Stimulated activated CD8-positive, alpha-beta memory T cell treated with anti-CD3 and anti-CD28 coated beads, Interleukin-2, amount 100 ng/mL, for 1 hour (primary cell): ENCODE measurements at places on chromosomes 5 and 9.
A peak's percentile ranks its signal among the peaks of the same experiment; 100 is the strongest.

DNA sequence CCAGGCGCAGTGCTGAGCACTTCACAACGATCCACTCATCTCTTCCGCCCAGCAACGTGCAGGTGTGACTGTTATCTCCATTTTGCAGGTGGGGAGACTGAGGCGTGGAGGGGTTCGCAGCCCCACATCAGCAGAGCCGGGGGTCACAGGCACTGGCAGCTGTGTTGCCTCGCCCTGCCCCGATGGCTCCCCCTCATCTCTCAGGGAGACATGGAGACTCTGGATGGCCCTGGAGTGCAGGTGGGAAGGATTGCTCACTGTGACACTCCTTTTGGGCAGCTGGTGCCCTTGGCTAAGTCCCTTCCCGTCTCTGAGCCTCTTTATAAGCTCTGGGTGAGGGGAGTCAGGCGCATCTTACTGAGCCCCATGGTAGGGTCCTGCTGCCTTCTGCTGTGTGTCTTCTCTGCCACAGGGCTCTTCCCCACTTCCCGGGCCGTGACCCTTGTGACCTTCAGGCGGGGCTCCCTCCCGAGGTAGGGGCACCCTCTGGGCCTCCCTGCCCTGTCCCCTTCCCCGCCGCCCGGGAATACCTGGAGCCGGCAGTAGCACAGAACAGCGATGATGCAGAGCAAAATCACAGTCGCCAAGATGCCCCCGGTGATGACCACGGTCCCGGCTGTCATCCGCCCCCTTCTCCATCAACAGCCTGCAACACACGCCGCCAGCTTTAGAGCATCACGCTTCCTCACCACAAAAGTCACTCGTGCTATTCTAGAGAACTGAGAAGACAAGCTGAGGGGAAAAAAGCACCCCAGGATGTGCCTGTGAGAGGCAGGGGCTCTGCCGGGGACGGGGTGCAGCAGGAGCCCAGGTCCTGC, 29.4 kb downstream of the FAM163B start:
- no peak for DNase-seq

DNA sequence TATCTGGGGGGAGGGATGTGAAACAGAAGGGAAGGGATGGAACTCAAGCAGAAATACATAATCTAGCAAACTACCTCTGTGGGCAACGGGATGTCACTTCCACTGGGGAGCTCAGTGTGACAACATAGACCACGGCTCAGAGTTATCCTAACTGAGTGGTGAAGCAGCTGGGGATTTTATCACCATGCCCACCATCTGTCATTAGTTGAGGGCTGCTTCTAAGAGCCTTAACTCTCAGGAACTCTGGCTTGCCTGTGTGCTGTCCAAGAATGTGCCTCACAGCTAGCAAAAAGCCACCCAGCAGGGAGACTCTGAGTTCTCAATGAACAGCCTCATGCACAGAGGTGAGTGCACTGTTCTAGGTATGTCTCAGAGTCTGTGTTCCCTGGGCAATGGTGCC, 90.6 kb upstream of the CXCL14 start:
- DNase-seq, result no peak

DNA sequence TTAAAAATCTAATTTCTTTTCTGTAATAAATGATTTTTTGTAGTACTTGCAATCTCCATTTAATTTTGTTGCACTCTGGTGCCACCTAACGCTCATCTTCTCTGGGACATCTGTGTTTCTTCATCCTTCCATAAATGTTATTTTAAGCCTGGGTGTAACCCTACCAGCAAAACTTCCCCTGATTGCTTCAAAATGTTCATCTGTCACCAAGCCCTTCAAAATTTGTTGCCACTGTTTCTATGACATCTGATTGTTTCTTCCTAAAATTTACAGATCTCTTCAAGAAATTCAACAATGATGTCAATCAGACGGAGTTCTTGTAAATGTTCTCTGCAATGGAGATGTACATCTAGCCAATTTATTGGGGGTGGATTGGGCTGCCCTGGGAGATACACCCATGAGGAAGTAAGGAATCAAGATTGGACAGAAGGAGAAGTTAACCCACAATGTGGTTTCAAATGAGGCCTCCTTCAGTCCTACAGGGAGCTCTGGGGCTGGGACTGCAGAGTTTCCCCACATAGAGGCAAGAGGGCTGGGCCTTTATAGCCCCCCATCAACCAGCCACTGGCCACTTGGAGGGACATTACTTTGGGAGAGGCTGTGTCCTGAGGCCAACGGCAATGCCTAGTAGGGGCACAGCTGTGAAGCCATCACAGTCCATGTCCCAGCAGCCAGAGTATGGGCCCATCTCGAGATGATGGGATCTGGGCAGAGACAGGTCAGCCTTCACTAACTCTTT, 23.3 kb downstream of the MCTP1 start:
- no peak for DNase-seq

GRCh38 chr9:134049236-134049635, 18.6 kb downstream of the BRD3 start:
- DNase-seq, result no peak

DNA sequence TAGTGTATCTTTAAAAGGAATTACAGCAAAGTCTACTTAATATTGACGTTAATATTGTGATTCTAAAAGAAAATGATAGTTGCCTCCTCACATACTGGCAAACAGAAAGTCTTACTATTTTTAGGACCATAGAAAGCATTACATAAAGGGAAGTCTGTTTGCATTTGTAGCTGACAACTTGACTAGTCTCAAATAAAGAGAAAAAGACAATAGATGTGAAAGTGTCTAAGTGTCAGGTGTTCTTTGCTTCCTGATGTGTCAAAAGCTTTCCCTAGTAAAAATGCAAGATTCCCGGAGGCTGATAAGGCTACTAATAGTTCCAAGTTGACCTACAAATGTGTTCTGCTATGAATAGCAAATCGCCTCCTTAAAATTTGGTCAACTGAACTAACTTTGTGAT, 259.7 kb downstream of the CDH10 start:
- DNase-seq, result no peak

GRCh38 chr5:57311921-57312735, 138.3 kb downstream of the GPBP1 start:
- DNase-seq, result no peak

- DNase-seq, result no peak
These were observed 675.8 kb downstream of the CETN3 start for GRCh38 chr5:89733772-89734171.

DNA sequence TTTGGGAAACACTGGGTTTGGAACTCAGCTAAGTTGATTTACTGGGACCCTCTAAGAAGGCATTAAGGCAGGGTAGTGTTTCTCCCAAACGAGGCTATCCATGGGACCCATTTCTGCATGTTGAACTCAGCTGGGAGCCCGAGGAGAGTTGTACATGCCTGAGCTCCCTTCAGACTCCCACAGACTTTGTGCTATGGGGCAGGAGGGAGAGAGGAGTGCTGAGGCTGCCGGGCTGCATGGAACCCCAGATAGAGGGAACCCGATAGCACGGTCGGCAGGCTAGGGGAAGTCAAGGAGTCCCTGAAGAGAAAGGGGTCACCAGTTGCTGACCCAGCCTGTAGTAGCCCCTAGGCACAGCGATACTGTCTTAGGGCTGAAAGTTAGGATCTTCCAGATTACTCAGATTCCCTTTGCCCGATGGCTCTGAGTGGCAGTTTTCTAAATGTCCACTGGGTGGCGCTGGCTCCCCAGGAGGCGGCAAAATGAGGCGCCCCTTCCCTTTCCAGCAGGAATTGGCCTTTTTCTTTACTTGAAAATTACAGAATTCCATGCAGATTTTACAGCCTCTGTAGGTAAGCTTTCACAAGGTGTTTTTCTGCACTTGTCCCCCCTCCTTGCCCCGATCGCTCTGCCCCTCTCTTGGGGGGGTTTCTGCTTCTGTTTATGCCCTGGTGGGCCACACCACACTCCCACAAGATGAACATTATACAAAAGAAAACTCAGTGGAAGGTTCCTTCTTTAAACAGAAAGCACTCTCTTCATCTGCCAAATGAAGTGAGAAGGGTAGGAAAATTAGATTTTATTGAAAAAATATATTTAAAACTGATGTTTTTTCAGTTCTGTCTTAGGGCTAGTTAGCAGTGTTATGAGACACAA, 17.8 kb downstream of the NANS start:
- peak; percentile 55 for DNase-seq

- no peak for DNase-seq
These were observed 60.2 kb downstream of the SECISBP2 start for GRCh38 chr9:89378541-89378940.
